ENCODE measurements at places on chromosomes 11 and 22.

GRCh38 chr22:27994481-27995331 is 75.7 kb upstream of the PITPNB start:
- no peak for DNase-seq

DNA sequence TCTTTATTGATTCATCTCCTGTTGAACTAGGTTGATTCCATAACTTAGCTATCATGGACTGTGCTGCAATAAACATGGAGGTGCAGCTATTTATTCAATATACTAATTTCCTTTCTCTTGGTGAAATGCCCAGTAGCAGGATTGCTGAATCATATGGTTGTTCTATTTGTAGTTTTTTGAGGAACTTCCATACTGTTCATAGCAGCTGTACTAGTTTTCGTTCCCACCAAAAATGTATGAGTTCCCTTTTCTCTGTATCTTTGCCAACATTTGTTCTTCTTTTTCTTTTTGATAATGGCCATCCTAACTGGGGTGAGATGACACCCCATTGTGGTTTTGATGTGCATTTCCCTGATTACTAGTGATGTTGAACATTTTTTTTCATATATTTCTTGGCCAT is 87.2 kb upstream of the NAV2 start:
- DNase-seq: no peak

DNA sequence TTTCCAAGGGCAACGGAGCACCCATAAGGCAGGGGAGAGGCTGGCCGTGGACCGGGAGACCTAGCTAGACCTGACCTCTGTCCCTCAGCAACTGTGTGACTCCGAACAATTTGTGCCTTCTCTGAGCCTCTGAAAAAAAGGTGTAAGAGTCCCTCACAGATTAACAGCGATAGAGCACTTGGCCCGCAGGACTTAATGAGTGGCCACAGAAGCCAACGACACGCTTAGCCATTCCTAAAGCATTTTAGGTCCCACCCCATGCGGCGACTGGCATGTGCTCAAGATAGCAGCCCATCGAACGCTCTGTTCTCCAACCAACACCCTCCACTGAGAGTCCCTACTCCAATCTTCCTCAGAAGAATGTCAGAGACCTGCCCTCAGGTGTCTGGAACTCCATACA is 1.5 kb downstream of the SULT4A1 start:
- no peak for DNase-seq

GRCh38 chr11:128764424-128765095 is 70.7 kb downstream of the FLI1 start:
- no peak for DNase-seq

GRCh38 chr22:35726398-35726797 is 8.7 kb downstream of the APOL5 start:
- no peak for DNase-seq

DNA sequence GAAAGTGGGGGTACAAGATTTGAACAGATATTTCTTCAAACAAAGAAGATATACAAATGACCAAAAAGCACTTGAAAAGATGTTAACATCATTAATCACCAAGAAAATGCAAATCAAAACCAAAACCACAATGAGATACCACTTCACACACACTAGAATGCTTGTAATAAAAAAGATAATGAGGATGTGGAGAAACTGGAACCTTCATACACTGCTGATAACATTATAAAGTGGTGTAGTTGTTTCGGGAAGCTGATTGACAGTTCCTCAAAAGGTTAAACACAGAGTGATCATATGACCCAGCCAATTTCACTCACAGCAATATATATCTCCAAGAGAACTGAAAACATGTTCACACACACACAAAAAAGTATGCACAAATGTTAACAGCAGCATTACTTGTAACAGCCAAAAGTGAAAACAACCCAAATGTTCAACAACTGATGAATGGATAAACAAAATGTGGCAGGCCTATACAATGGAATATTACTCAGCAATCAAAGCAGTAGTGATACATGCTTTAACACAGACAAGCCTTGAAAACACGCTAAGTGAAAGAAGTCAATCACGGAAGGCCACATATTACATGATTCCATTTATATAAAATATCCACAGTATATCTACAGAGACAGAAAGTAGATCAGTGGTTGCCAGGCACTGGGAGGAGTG is 15.1 kb downstream of the PITPNB start:
- no peak for DNase-seq

- no peak for DNase-seq
These were observed 3.2 kb upstream of the MS4A14 start for GRCh38 chr11:60393016-60393415.

DNA sequence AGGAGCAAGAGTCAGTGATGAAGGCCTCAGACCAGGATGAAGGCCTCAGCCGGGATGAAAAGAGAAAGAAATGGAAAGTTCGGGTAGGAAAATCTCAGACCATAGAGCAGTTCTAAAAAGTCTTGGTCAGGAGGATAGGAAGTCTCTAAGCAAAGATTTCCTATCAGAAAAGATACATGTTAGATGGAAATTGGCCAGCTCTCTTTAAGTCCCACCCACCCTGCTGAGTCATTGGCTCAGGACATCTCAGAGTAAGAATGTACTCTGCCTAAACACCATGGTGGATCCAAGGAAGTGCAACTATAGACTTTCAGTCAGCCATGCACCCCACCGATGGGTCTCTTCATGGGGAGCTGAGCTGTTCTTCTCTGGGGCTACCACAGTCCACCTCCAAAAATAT is 4.4 kb downstream of the OR8B3 start:
- DNase-seq: no peak

DNA sequence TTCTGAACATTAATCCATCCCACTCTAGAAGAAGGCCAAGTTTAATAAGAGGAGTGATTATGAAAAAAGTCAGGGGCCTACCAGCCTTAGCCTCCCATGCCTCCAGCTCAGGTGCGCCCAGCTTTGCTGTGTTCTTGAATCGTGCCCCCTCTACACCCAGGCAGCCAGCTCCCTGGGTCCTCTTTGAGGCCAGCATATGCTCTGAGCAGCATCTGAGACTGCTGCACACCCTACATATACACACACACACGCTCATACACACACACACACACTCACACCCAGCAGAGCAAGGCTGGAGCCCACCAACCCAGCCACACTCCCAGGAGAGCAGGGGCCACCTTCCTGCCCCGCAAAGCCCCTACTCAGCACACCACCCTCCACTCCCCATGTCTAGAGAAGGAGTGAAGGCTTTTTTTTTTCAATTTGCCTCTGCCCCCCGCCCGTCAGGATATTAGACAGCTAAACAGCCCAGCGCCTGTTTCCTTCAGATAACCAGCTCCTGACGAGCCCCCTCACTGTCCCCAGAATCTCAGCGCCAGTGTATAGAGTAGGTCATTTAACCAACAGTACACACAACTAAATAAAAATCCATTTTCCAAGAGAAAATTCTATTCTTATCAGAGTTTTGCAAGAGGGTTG is 121.6 kb downstream of the BUD13 start:
- no peak for DNase-seq
